ENCODE measurements at places on chromosomes 12 and 14.

- no peak for DNase-seq
These were observed 22.4 kb downstream of the CALM1 start for GRCh38 chr14:90419200-90419599.

GRCh38 chr14:81206115-81206514 lies 14.6 kb downstream of the GTF2A1 start:
- DNase-seq: no peak

DNA sequence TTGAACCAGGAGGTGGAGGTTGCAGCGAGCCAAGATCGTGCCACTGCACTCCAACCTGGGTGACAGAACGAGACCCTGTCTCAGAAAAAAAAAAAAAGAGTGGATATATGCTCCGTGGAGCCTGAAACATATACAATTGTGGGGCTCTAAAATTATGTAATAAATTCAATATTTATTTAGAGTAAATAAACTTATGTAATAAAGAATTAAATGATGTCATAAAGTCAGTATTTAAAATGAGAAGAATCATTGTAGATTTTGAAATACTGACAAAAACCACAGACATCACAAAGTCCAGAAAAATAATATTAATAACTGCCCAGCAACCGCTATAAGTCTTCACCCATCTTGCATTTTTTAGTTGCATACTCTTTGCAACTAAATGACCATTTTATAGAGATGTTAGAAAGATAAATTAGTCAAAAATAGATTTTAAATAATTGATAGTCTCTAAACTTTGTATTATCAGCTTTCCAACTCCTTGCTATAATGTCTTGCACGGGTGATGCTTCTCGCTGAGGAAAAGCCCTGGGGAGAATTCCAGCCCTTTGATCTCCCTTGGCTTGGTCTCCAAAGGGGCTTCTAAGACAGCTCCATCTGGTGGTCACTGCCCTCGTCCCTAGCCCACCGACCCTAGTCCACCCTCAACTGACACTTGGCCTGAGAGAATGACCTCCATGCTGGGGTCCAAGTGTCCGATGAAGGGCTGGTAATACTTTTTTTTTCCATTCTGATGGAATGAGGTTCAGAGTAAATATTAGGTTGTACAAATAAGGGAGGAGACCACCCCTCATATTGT lies 7.9 kb upstream of the TMBIM6 start:
- no peak for DNase-seq

DNA sequence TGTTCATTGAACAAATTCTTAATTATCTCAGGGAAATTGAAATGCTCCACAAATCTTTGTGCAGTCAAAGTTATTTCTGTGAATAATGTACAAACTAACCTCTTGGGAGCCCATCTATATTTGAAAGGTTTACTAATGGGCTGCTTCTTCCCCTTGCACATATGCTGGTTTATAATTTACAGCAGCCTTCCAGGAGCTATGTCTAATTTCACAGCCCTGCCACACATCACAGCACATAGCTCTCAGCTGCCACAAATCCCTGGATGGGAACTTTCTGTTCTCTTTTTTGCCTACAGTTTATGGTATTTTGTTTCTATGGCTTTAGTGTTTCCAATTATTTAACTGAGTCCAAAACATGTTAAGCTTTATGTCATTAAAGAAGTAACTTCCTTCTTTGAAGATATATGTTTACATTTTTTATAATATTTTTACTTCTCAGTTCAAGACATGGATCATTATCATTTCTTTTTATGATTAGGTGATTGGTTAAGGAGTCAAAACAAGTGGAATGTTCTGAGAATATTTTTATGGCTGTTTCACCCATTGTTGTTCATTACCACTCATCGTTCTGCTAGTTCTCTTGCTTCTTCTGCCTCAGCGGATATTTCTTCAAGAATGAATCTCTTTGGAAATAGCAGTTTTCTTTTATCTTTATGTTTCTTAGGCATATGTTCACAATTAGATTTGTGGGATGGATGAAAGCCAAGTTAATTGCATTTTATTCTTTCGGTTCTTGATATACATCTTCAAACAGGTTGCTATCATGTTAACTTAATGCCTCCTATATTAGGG lies 475.6 kb upstream of the MIS18BP1 start:
- no peak for DNase-seq

DNA sequence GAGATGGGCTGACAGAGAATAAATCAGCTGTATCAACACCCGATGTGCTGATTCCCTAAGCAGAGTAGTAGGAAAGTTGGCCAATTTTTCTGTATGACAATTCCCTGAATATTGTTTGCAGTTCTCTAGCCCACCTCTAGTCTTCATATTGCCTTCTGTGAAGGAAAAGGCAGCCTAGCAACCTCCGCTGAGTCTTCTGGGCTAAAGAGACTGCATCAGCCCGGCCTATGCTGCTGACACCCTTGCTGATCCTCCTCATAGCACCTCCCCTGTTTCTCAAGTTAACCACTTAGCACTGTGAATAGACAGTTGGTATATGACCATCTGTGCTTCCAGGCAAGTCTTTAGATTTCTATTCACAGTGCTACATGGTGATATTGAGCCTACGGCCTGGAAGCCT lies 161.1 kb upstream of the EGLN3 start:
- no peak for DNase-seq

DNA sequence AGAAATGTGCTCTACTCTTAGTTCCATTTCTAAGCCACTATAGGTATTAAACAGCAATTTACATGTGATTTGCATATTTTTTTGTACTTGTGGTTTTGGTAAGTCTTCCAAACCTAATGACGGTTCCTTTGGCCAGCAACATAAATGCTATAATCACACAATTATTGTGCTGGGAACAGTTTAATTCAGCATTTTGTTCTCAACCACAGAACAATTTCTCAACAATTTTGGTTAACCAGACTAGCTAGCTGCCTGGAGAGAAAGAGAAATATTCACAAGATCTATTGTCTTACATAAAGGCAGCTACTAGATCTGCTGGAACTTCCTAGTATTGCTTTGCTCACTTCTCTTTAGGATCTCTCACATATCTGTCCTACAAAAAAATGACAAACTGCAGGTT lies 265.3 kb downstream of the SOX5 start:
- DNase-seq: no peak

DNA sequence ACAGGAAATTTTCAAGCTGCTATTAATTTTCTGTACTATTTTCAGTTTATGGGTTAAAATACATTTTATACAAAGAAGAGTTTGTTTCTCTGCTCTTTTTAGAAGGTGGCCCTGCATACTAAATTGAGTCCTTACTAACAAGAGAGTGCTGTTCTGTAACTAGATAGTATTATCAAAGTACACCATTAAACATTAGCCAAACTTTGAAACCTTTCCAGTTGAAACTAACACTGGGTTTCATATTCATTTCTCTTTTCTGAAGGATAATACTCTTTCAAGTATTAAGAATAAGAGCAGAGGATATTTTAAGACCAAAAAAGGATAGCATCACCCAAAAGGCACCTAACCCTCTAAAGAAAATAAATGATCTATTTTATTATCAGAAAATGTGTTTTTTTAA lies 47.2 kb downstream of the PEBP1 start:
- no peak for DNase-seq

GRCh38 chr12:24414480-24414879 lies 465.0 kb upstream of the SOX5 start:
- no peak for DNase-seq

DNA sequence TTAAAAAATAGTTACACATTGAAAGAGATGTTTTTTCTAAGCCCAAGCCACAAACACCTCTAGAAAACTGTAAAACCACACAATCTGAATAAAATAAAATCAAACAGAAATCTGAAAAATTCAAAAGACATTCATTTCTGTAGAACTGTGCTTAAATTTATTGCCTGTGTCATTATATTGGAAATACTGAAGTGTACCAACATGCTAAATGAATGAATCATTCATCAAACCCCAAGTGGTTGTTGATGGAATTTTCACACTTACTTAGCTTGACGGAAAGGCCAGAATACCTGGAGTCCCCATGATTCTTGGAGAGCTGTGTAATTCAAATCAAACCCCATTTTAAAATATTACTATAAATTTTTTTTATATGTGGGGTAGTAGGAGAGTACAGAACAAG lies 2.7 kb downstream of the KITLG start:
- no peak for DNase-seq

DNA sequence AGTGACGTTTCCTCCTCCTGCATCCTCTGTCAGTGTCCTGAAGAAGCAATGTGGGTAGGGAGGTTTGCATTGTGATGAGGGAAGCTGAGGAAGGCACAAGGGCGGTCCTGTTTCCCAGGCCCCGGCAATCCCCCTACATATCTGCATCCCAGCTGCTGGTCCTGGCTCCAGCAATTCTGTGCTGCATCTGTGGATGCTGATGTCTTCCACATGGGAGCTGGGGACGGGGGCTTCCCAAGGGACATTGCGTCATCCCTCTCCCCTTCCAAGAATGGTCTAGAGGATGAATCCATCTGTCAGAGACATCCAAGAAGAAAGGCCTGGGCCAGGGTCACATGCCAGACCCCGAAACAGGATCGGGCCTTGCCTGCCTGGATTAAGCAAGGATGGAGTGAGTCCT lies 52.1 kb downstream of the TSPAN11 start:
- DNase-seq: no peak

GRCh38 chr12:132514216-132514820 lies 24.4 kb downstream of the FBRSL1 start:
- DNase-seq: no peak

DNA sequence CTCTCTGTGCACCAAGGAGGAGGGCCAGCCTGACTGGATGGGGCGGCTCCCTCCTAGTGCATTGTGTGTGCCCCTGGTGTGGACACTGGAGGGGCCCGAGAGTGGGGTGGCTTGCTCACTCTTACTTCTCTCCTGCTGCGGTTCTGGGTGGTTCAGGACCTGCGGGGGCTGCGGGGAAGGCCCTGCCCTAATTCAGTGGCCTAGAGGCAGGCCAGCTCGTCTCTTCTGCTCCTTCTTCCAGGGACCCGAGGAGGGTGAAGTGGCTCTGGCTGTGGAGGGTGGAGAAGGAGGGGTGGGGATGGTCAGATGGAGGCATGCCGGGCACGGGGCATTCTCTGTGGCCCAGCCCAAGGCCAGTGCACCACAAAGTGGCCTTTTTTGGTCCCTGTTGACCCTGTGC lies 87.1 kb downstream of the BEGAIN start:
- DNase-seq: no peak

- no peak for DNase-seq
These were observed 452.1 kb upstream of the PDE3A start for GRCh38 chr12:19916196-19916753.

DNA sequence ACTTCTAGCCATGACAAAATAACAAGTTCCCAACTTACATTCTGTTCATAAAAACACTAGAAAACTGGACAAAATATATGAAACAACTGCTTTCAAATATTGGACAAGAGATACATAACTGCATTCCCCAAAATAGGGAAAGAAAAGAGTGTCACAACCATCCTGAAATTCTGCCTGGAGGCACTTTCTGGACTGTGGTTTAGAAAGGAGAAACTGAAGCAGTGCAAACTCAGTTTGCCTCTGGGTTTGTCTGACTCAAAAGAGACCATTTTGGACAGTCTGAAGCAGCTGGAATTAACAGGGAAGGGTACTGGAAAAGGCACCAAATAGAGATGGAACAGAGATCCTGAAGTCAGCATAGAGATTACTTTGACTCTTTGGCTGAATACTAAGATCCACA lies 11.3 kb upstream of the SYT1 start:
- DNase-seq: no peak

DNA sequence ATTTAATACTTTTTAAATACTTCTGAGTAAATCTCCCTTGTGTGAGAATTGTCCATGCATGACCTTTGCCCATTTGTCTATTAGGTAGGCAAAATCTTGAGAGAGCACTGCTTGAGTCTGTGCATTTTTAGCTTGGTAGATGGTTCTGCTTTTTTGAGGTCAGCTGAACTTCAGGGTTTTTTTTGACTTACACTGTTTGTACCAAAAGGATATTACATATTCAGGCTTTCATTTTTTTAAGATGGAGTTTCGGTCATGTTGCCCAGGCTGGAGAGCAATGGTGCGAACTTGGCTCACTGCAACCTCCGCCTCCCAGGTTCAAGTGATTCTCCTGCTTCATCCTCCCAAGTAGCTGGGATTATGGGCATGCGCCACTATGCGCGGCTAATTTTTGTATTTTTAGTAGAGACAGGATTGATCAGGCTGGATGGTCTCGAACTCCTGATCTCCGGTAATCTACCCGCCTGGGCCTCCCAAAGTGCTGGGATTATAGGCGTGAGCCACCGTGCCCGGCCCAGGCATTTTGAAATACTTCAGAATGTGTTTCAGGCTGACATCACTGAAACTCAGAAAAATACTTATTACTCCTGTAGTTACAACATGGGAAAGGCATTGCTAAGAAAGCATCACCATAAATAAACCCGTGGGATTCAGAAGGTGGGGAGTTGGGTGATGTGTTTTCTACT lies 11.1 kb downstream of the RASSF3 start:
- no peak for DNase-seq

DNA sequence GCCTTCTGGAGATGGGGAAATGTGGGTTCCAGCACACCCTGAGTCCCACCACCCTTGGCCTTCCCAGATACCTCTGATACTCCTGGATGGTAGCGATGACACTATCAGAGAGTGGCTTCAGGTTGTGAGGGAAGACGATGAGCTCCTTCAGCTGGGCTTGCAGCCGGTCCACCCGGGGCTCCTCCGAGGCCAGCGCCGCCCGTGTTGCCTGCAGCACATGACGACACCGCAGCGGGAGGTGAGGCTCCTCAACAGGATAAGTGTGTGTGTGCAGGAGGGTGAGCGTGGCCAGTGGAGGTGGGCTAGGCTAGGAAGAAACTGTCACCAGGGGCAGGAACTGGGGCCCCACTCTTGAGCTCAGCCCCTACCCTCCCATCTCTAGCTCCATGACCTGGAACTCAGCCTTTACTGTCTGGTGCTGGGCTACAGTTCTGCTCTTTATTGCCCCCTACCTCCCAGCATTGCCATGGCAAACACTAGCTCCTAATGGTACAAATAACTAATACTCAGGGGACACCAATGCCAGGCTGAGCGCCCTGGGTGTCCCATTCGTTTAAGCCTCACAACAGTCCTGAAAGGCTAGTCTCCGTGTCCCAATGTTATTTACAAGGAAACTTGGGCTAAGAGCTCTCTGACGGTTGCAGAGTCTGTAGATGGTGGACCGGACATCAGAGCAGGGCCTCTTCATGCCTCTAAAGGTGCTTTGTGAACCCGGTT lies 64.1 kb downstream of the SYNE3 start:
- no peak for DNase-seq

- DNase-seq: no peak
These were observed 12.9 kb downstream of the NYNRIN start for GRCh38 chr14:24411443-24412389.

DNA sequence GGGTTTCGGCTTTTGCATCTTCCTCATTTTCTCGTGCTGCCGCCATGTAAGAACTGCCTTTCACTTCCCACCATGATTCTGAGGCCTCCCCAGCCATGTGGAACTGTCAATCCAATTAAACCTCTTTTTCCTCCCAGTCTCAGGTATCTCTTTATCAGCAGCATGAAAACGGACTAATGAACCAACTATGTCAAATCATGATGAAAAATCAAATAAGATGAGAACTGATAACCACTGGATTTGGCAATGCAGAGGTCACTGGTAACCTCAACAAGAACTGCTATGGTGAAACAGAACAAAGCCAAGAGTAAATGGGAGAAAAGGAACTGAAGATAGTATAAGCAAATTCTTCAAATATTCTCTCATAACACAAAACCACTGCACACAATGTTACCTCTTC lies 6.0 kb downstream of the EML5 start:
- no peak for DNase-seq
